ENCODE measurements at places on chromosomes 13 and 19. TPM values are rescaled to one million over a fixed set of nuclear protein-coding genes. Genes with fewer than 3 reads are reported as not detected.

The DACT3 gene
- 1.2 TPM for total RNA-seq

The PLK5 gene
- total RNA-seq = not detected

The SLC5A5 gene
- total RNA-seq = 0.73 TPM

The ZNF100 gene
- total RNA-seq = 22.3 TPM

The TMEM150B gene
- 1.2 TPM for total RNA-seq

The ZNF700 gene
- total RNA-seq = 16.9 TPM

The FOXO1 gene
- 20.2 TPM for total RNA-seq

The PCDH8 gene
- total RNA-seq = not detected

The C19orf81 gene
- total RNA-seq = 0.70 TPM

The APLP1 gene
- 2.0 TPM for total RNA-seq

The FGF21 gene
- total RNA-seq = not detected

The OVOL3 gene
- not detected for total RNA-seq

The NDUFA11 gene
- 214 TPM for total RNA-seq

The MEIS3 gene
- not detected for total RNA-seq

The ZNF442 gene
- total RNA-seq = 0.55 TPM

The ZNF175 gene
- total RNA-seq = 10.1 TPM

The CEACAM20 gene
- not detected for total RNA-seq

The LILRB2 gene
- total RNA-seq = not detected

The EBPL gene
- 39.5 TPM for total RNA-seq

The TEX26 gene
- total RNA-seq = not detected
